ENCODE measurements at places on chromosomes 7 and 10. TPM values are rescaled to one million over a fixed set of nuclear protein-coding genes. Genes with fewer than 3 reads are reported as not detected.

Gene TRIL
- total RNA-seq: 4.0 TPM

Gene DLX5
- total RNA-seq: 6.0 TPM

Gene NEUROG3
- not detected for total RNA-seq

Gene RADIL
- 3.4 TPM for total RNA-seq

Gene DPY19L1
- 37.2 TPM for total RNA-seq

Gene RNF32
- 1.7 TPM for total RNA-seq

Gene ARMC3
- not detected for total RNA-seq

Gene MKX
- 20.5 TPM for total RNA-seq

Gene DMBT1
- 0.08 TPM for total RNA-seq
